ENCODE measurements at places on chromosomes 7 and 10.

- DNase-seq = peak; percentile 64
These were observed 368.9 kb downstream of the SORCS1 start for GRCh38 chr10:106795619-106796018.

DNA sequence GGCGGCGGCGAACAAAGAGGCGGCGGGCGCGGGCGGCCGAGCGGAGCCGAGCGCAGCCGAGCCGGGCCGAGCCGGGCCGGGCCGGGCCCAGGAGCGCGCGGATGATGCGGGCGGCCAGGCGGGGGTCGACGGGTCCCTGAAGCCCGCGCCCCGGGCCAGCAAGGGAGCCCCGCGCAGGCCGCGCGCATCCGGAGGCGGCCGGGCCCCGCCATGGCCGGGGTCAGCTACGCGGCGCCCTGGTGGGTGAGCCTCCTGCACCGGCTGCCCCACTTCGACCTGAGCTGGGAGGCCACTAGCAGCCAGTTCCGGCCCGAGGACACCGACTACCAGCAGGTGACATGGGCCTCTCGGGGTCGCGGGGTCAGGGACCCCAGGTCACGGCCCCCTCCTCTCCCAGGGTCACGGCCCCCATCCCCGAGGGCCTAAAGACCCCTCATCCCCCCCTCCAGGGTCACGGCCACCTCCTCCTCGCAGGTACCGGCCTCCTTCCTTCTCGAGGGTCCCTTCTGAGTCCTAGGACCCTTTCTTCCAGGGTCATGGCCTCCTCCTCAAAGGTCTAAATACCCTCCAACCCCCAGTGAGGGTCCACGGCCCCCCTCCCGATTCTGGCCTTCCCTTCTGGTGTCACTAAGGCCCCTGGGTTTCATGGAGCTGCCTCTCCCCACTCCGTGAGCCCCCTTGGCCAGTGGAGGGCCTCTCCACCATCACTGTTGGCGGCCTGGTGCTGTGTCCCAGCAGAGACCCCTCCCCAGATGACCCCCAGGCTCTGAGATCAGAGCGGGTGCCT, at the start of gene TTYH3:
Gene TTYH3, plus strand, starts transcription at position 41 of the 787 bp plus-strand sequence. Its CDS starts 170 bp downstream, at position 211.
- no peak for DNase-seq

GRCh38 chr10:299512-299911, 164.3 kb downstream of the ZMYND11 start:
- no peak for DNase-seq

DNA sequence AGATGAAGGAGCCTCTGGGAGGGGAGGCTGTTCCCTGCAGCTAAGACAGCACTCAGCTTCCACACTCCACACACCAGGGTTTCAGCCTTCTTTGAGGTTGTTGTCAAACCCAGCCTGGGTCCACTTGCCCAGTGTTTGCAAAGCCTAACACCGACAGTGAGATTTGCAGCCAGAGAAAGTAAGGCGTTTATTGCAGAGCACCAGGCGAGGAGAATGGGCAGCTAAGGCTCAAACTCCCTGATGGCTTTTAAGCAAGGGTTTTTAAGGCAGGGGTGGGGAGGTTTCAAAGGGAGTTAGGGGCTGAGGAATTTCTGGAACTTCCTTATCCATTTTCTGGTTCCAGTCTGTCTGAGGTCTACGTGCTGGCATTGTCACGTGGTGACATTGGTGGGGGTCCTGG, 4.7 kb upstream of the ZNF775 start:
- peak; percentile 18 for DNase-seq

DNA sequence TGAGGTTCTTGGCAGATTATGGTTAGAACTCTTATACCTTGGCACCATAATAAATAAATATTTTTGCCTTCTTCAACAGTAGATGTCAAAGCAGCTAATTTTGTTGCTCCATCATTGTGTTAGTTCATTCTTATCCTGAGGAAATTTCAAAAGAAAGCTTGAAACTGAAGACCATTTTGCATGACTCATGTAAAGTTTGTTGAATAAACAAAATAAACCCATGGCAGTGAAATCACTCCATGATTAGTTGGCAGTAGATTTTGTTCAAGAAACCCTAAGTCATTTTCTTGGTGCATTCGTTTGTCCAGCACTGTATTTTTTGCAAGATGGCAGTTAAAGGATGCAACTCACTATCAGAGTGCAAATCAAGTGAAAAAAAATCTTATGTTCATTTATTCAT, 91.6 kb downstream of the HECW1 start:
- DNase-seq = no peak

- no peak for DNase-seq
These were observed 897.8 kb downstream of the SORCS3 start for GRCh38 chr10:105538874-105539273.

GRCh38 chr7:116770941-116771340, 91.4 kb upstream of the CAPZA2 start:
- DNase-seq = no peak

DNA sequence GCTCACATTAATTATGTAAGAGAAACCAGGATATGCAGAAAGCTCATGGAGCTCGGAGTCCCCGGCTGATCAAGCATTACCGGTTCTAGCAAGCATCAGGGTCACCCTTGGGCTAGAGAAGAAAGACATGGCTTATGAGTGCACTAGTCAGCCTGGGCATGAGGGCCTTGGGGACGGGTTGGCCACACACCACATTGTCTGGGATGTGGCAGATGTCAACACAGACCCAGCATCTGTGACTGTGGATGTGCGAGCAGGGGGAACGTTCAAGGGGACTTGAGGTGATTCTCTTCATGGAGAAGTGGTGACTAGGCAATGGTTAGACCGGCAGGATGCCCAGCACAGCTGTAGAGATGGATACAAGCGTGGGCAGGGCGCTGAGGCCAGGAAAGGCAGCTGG, 13.7 kb downstream of the ZMIZ2 start:
- no peak for DNase-seq

DNA sequence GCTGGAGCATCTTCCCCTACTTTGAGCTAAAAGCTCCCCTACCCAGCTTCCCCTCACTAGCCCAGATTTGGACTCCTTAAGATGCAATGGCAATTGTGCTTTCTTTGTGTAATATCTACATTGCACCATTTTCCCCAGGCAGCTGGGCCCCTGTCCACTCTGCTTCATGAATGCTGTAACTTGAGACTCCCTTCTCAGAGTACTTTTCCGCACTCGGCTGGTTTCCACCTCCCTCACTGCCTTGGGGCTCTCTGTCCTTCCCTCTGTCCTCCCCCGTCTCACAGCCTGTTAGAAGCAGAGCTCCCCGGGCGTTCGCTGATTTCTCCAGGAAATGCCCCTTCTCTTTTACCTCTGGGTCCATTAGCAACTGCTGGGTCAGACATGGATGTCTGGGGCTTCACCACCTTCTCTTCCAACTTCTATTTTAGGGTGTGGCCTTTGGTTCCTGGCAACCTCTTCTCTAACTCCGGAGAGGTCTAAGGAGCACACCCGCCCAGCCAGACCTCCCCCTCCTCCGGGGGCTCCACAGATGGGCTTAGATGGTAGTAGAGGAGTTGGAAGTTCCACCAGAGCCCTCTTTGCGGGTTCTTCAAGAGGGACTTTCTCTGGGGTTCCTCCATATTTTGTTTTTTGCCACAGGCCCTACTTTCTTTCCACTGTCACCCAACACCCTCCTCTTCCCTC, 2.9 kb upstream of the TMEM72 start:
- DNase-seq = no peak

DNA sequence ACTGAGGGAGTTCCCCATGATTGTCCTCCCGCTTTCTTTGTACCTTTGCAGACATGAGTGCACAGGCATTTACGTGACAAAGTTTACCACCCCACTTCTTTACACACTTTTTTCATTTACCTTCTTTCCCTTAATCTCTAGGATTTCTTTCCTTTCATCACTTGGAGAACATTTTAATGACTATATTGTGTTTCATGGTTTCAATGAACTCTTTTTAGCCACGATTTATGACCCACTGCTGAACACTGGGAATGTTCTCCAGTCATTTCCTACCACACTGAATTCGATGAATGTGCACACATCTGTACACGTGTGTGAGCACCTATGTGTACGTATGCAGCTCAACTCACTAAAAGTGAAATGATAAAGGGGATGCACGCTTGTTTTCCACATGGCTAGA, 371.7 kb upstream of the IGFBP3 start:
- DNase-seq = no peak

DNA sequence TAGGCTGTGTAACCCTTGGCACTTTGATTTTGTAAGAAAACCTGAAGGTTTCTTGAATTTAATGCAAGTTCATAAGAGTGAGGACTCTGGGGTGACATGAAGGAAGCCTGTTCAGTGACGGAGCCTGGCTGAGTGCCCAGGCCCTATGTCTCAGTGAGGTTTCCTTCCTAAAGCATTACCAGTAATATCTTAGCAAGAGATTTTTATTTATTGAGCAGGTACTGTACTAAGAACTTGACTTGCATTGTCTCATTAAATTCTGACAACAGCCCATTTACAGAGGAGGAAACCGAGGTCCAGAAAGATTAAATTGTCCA, 197.2 kb downstream of the HECW1 start:
- DNase-seq = no peak

DNA sequence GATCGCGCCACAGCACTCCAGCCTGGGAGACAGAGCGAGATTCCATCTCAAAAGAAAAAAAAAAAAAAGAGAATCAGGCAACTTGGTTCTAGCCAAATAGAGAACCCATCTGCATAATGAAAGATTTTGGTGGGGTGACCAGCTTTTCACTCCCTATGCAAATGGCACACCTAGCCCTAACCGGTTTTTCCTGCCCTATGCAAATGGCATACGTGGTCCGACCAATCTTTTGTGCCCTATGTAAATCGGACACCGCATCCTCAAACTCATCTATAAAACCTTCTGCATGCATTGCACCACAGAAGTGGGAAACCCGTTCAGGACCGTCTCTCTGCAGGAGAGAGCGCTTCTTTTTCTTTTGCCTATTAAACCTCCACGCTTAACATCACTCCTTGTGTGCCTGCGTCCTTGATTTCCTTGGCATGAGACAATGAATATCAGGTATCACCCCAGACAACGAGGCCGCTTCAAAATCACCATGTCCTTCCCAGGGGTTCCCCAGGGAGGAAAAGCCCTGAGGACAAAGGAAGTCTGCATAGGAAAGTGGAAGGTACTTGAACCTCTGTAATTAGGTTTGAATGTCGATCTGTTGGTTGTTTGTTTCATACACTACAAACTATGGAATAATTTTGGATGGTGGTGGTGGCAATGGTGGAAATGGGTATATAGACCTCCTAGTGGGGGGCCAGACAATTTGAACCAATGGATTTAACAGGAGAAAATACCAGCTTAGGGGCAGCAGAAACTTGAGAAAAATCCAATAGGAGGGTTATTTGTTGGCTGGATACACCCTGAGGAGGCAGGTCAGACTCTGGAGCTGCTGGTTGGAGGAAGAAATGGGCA, 396.2 kb downstream of the TYW1 start:
- DNase-seq = no peak

- no peak for DNase-seq
These were observed 175.5 kb upstream of the ZMIZ1 start for GRCh38 chr10:78893217-78893616.

DNA sequence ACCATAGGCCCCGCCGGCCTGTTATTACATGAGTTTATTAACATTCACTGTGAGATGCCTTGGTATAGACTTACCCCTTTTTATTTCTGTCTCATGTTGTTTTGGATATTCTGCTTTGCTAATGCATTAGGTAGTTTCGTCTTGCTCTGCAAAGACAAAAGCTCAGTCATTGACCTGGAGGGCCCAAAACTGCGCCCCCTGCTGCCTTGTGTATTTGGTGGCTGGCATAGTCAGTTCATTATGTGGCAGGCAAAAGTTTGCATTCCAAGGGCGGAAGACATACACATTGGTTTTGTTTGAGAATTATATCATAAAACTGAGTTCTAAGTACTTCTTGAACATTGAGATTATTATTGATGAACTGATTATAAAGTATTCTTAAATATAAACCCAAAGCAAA, 372.5 kb downstream of the SDK1 start:
- no peak for DNase-seq

DNA sequence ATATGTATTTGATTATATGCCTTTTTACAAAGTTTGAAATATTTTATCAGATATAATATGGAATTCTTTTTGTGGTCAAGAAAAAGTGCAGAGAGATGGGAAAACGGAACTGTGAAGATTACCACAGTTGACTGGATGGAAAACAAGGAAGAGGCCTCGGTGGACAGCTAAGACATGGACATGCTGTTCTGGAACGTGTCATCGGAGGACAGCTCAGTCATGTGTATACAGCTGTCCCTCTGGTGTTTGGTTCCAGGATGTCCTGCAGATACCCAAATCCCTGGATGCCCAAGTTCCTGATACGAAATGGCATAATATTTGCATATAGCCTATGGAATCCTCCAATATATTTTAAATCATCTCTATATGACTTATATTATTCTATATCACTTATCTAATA, 49.4 kb downstream of the TRIL start:
- DNase-seq = no peak

GRCh38 chr7:135782801-135783200, 34.2 kb upstream of the FAM180A start:
- DNase-seq = no peak

GRCh38 chr10:60453036-60453435, 63.4 kb upstream of the ANK3 start:
- DNase-seq = no peak

DNA sequence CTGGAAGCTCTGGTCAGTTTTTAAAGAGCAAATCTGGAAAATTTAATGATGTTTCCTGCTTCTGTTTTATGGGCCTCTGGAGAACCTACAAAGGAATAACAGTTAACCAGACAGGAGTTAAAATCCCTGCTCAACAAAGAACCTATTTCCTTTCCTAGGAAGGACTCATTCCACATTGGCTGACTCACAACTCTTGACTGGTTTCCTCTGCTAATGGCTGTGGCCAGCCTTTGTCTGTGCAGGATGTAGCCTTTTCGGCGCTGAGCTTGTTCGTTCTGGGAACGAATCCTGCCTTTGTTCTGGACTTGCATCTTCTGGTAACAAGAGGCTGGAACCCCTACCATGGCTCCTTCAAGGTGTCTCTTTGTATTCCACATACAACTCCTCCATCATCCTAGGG, 112.8 kb upstream of the PDCD4 start:
- DNase-seq = no peak

- DNase-seq = no peak
These were observed 146.5 kb upstream of the LRRN3 start for GRCh38 chr7:110944448-110944847.

- DNase-seq = no peak
These were observed 52.2 kb upstream of the MKI67 start for GRCh38 chr10:128178302-128178958.

GRCh38 chr10:104300736-104301292, 31.8 kb downstream of the GSTO2 start:
- DNase-seq = no peak

- no peak for DNase-seq
These were observed 666 bp downstream of the TMEM139 start for GRCh38 chr7:143285470-143285778.

DNA sequence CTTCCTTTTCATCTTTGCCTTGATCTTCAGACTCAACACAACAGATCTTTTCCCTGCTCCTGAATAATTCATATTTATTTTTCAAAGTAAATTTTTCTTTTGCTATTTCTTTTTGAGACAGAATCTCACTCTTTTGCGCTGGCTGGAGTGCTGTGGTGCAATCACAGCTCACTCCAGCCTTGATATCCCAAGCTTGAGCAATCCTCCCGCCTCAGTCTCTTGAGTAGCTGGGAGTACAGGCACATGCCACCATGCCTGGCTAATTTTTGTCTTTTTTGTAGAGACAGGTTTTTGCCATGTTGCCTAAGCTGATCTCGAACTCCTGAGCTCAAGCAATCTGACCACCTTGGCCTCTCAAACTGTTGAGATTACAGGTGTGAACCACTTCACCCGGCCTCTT, 9.2 kb downstream of the RTKN2 start:
- no peak for DNase-seq
